ENCODE measurements at places on chromosomes 7 and 10.
A peak's percentile ranks its signal among the peaks of the same experiment; 100 is the strongest.

DNA sequence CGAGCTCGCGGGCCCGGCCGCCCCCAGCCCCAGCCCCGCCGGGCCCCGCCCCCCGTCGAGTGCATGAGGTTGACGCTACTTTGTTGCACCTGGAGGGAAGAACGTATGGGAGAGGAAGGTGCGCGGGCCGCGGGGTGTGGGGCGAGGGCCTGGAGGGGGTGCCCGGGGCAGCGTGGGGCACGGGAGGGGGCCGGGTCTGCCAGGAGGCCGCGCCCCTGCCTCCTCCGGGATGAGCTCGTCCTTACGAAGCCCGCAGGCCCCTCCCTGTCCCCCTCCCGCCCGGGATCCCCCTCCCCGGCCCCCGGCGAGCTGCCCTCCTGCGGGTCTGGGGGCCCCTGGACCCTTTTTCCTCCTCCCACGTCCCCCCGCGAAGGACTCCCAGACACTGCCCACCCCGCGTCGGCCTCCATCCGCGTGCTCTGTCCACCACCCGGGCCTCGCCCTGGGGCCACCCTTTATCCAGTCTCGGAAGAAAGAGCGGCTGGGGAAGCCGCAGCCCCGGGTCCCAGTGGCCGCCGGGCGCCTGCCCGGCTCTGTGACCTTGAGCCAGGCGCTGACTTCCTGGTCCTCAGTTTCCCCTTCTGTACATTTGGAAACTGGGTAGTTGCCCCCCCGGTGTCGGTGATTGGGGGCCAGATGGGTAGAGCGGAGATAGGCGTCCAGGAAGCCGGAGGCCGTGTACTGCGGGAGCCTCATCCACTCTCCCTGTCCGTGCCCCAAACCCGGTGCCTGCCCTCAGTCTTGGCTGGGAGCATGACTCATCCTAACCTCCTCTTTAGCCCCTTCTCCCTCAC, 521 bp downstream of the LIMK1 start:
- peak; percentile 72 for DNase-seq

GRCh38 chr10:1552406-1552805, 184.9 kb downstream of the ADARB2 start:
- DNase-seq: no peak

DNA sequence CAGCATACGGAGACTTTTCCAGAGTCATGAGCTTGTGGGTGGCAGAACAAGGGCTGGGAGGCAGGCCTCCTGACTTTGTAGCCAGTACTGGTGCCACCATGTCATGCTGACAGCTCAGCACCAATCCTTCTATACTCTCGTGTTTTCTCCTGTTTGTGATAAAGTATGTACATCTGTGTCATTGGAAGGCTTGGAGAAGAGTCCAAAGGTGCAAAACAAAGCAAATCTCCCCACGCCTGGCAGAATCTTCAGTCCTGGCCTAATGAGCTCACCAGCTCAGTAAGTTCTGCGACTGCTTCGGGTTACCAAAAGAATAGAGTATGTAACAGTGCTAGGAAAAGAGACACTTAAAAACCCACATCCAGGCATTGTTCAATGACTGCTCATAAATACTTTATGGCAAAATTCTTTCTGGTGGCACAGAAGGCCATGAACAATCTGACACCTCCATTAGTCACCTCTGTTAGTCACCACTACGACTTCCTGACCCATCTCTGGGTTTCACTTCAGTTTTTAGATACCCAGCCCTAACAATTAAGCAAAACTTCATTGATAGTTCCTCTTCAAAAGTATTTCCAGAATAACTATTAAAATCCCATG, 24.5 kb downstream of the STEAP1 start:
- peak; percentile 70 for DNase-seq

DNA sequence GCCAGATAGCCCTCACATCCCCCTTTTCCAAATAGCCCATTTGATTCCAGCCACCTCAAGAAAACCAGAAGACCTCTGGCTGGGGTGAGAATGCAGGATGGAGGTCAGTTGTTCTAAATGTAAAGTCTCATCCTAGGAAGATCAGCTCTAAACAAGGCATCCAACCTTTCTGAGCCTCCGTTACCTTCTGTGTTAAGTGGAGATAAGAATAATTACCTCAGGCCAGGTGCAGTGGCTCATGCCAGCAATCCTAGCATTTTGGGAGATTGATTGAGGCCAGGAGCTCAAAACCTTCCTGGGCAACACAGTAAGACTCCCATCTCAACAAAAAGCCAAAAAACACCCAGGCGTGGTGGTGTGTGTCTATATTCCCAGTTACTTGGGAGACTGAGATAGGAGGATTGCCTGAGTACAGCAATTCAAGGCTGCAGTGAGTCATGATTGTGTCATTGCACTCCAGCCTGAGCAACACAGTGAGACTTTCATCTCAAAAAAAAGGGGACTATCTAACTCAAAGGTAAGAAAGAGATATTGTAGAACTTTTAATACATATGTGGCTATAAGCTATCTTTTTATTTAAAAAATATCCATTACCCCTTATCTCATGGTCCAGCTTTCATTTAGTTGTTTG, 43.5 kb downstream of the PRTFDC1 start:
- DNase-seq: peak; percentile 67

- DNase-seq: no peak
These were observed 53.3 kb downstream of the ADCYAP1R1 start for GRCh38 chr7:31105256-31105950.
